NCI-H1417 (cell line): ENCODE measurements at places on chromosomes 12 and 14.

DNA sequence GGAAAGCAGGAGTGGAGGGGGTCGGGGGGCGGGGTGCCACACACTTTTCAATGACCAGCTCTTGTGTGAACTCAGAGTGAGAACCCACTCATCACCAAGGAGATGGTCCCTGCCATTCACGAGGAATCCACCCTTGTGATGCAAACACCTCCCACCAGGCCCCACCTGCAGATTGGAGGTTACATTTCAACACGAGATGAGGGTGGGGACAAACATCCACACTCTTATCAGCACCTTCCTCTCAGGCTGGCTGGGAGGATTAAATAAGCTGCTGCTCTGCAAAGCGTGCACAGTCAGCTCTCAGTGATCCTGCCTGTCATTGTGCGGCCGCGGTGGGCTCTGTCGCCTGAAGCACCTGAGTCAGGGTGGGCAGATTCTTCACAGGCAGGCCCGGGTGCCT lies 39.7 kb downstream of the AACS start:
- DNase-seq, result peak; percentile 34

- no peak for DNase-seq
These were observed 296.1 kb upstream of the SYT1 start for GRCh38 chr12:78568321-78569020.

GRCh38 chr14:53951243-53951626 lies 5.4 kb downstream of the BMP4 start:
- DNase-seq, result no peak

DNA sequence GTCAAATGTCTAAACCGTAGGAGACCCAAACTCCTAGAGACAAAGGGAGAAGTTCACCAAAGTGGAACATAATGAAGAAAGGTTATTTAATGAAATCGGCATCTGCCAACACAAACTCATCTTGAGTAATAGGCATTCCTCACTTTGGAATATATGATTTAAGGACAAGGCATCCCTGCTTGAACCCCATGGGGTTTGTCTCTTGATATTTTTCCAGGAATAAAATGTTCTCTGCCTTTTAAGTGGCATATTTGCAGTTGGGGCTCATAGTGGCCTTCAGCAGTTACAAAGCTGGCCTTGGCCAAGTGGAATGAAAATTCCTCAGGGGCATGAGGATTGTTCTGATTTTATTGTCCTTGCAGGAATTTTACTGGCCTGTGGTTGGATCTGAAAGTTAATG lies 7.1 kb downstream of the POP5 start:
- DNase-seq, result no peak

GRCh38 chr14:84421621-84422020 lies 1108.3 kb upstream of the FLRT2 start:
- no peak for DNase-seq

DNA sequence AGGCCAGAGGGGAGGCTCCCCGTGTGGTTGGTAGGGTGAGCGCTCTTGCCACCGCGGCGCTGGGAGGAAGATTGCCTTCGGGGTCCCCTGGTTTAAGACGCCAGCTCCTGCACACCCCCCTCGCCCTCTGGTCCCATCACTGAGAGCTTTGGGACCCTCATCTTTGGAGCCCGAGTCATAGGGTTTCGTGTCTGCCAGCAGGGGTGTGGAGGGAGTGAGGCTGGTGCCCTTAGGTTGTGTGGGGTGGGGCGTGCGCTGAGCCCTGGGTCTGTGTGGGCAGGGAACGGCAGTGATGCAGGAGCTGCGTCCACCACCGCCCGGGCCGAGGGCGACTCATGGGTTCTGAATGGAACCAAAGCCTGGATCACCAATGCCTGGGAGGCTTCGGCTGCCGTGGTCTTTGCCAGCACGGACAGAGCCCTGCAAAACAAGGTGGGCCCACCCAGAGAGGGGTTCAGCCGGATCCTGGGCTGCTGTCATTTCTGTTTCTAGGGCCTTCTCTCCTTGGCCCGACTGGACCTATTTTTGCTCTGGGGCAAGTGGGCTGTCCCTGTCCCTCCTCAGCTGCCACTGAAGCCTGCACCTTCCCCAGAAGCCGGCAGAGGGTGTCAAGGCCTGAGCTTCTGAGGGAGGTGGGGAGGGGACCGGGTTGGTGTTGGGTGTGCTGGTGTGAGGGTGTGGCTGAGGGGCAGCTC lies 12.1 kb downstream of the ACADS start:
- no peak for DNase-seq

DNA sequence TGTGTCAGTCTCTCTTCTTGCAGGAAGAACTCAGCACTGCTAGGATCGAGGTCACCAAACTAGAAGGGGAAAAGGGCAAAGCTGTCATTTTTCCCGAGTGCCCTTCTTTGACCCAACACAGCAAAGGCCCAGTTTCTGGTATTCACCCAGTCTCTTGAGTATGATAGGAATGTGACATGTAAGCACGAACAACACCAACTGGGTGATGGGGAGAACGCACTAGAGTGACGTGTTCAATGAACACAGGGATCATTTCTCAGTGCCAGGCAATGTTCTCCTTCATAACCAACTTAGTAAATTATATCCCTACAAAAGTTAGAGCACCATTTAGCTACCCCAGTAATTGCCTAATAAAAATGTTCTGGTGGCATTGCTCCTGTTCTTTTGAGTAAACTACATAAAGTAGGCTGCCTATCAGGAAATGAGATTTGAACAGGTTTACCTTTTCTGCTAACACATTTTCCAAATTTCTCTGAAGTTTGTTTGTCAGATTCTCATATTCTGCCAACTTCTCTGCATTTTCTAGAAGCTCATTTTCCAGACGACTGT lies 64.5 kb downstream of the NIN start:
- no peak for DNase-seq

DNA sequence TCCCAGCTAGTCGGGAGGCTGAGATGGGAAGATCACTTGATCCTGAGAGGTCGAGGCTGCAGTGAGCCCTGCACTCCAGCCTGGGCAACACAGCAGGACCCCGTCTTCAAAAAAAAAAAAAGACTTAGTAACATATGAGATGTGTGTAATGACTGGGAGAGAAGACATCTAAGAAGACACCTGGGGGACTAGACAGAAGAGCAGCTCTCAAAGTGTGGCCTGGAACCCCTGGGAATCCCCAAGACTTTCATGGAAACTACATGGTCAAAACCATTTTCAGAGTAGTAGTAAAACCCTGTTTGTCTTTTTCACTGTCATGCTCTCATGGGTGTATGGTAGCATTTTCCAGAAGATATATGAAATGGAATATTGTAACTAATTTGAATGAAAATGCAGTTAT lies 45.3 kb downstream of the R3HDM2 start:
- no peak for DNase-seq

GRCh38 chr12:13390381-13390861 lies 193.9 kb downstream of the EMP1 start:
- peak; percentile 95 for DNase-seq

- peak; percentile 77 for DNase-seq
These were observed at the start of gene LRFN5 for GRCh38 chr14:41606532-41607303. Gene LRFN5, plus strand, starts transcription at chr14:41606876.

DNA sequence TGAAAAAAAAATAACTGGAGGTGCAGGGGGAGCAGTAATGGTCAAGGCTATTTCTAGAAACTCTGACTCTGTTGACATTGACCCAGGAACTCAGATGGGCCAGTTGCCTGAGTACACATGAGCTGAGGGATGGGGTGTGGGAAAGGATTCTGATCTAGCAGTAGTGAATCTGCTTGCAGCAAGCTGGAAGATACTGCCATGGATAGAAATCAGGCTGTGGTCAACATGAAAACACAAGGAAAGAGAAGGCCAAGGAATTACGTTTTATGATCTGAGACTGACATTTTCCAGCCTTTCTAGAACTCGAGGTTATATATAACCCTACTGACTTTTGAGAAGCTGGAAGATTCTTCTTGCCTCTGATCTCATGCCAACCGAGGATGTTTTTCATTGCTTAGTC lies 90.0 kb downstream of the ANO6 start:
- DNase-seq, result no peak

- DNase-seq, result no peak
These were observed 206.4 kb upstream of the GZMB start for GRCh38 chr14:24840204-24840893.

DNA sequence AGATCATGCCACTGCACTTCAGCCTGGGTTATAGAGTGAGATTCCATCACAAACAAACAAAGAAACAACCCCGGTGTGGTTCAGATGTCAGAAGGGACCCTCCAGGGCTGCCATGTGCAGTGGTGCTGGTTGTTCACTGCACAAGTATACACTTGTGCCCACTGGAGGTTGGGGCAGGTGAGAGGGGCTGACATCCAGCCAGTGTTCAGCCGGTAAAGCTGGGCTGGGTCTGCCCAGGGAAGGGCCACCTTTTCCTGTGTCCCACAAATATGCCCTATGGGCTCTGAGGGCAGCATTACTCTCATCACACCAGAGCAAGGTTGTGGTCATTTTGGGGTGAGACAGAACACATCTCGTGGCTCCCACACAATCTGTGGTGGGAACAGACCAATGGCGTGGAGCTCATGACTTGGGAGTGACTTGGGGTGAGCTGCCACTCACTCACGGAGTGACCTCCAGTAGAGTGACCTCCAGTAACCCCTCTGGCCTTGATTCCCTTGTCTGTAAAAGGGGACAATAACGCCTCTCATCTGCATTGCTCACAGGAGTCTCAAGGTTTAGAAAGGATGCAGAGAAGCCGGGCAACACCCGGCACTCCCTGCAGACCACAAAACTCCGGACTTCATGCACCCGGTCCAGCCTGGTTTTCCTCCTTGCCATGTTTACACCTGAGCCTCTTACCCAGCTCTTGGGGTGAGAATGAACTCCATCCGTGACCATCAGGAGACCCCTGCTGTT lies 69.0 kb upstream of the VRK1 start:
- DNase-seq, result no peak

DNA sequence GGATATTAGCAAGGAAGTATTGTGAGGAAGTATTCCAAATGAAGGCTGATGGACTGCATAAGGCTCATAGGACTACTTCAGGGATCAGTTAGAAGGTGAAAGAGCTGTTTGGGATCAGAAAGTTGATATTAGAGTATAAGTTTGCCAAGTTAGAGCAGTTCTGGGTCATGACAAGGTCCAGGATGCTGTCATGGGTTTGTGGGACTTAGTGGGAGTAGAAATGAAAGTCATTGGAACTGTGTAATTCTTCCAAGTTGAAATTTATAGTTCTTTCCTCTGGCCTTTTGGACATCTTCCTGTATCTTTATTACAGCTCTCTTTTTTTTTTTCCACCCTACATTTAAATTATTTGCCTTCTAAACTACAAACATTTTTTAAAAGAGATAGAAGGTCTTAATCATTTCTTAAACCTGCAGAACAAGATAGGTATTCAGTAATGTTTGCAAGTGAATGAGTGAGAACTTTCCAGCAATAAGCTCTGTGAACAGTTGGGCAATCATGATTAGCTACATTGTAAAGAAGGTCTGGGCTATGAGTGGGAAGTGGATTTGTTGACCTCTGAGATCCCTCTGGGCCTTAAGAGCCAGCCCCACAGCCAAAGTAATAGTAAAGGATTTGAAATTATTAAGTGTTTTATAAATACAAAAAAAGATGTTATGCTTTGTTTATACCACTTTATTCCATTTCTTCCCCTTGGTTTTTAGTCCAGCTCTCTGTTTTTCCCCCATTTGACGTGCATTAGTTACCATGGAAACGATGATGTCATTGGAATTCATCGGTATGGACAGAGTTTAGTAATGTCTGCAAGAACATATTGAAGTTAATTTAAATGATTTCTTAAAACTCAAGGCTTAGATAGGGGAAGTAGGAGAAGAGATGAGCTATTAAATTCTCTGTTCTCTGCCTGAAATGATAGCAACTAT lies 247.9 kb upstream of the ARHGAP5 start:
- no peak for DNase-seq

GRCh38 chr12:56315249-56315621 lies 553 bp downstream of the CNPY2 start:
- no peak for DNase-seq

DNA sequence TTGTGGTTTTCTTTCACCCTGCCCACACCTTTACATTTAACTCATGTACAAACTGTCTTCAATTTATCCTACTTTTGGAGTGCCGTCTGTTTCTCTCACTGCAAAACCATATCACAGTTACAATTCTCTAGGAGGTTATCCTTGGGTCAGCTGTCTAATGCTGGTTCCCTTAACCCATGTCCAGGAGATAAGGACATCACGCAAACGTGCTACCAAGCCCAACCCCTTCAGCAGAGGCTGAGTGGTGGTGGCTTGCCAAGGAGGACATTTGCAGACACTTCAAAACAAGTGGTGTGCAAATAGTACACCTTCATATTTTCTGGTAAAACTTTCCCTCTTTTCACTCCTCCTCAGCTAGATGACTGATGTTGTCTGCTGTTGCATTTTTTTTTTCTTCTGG lies 167.9 kb downstream of the PAX9 start:
- no peak for DNase-seq

GRCh38 chr12:75162845-75163244 lies 46.8 kb downstream of the KCNC2 start:
- DNase-seq, result no peak

GRCh38 chr12:56359851-56360767 lies at the start of gene STAT2:
Gene STAT2, minus strand, starts transcription at chr12:56360107. Its CDS starts 3,536 bp downstream, at chr12:56356571.
- peak; percentile 99 for DNase-seq

GRCh38 chr14:23441076-23441475 lies 5.6 kb upstream of the MYH7 start:
- no peak for DNase-seq

GRCh38 chr12:49388682-49389386 lies 21.6 kb downstream of the SPATS2 start:
- no peak for DNase-seq

DNA sequence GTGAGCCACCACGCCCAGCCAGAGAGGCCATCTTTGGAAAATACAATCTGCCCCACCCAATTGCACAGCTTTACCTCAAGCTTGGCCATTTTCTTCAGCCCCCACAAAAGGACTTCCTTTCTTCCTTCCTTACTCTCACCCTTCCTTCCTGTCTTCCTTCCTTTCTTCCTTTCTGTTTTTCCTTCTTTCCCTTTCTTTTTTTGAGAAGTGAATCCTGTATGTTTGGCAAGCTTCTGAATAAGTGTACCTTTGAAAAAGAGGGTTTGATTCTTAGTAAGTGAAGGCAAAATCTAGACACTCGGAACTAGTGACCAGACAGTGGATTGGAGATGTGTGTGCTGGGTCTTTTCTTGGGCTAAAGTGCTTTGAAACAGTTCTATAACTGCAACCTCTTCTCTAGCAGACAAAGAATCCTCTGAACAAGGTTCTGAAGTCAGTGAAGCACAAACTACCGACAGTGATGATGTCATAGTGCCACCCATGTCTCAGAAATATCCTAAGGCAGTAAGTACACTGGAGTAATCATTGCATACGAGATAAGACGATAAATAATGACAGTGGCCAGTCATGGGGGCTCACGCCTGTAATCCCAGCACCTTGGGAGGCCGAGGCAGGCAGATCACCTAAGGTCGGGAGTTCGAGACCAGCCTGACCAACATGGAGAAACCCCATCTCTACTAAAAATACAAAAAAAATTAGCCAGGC lies 49.5 kb downstream of the SUPT16H start:
- DNase-seq, result no peak

- no peak for DNase-seq
These were observed 27.4 kb downstream of the RAB21 start for GRCh38 chr12:71782017-71782416.

- DNase-seq, result peak; percentile 13
These were observed 96.5 kb downstream of the PRMT8 start for GRCh38 chr12:3587402-3588013.

- DNase-seq, result peak; percentile 56
These were observed 68.2 kb downstream of the DRAM1 start for GRCh38 chr12:101945369-101946232.
